A375 (cell line): ENCODE measurements at places on chromosomes 2 and 18. TPM values are rescaled to one million over a fixed set of nuclear protein-coding genes. Genes with fewer than 3 reads are reported as not detected.

The DPP10 gene
- total RNA-seq: not detected in 2 replicates

The ARHGAP28 gene
- total RNA-seq: 0.93 and 2.9 TPM in 2 replicates

The ANKZF1 gene
- total RNA-seq: 33.5 and 40.4 TPM in 2 replicates

The MDH1B gene
- total RNA-seq: 0.26 and 0.93 TPM in 2 replicates

The OXER1 gene
- total RNA-seq: not detected in 2 replicates

The PIGN gene
- total RNA-seq: 11.1 and 13.4 TPM in 2 replicates

The GPR55 gene
- total RNA-seq: 0.53 and 0.94 TPM in 2 replicates
